ENCODE measurements at places on chromosomes 12 and 14. TPM values are rescaled to one million over a fixed set of nuclear protein-coding genes. Genes with fewer than 3 reads are reported as not detected.

The ASB2 gene
- 0.99 TPM for total RNA-seq

The KCNJ8 gene
- 7.4 TPM for total RNA-seq

The C12orf54 gene
- total RNA-seq: not detected

The ANKS1B gene
- 0.51 TPM for total RNA-seq

DNA sequence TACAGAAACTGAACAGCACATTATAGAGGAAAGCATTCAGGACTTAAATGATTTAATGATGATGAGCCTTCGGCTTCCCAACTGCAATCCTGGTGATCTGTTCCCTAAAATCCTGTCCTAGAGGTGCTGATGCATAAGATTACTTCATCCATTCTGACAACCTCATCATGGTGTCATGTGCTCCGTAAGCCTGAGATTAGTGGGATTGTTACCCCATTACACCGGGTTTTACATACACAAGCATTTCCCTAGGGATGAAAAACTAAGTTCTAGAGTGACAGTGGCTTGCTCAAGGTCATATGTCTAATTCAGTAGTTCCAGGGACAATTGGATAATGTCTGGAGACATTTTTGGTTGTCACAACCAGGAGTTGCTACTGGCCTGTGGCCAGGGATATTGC is 2.5 kb upstream of the RNASE13 start:
- no peak overlapping the region for H3K27ac ChIP-seq
- H3K4me1 ChIP-seq: no peaks in the 10 kb centered on the region
- H3K36me3 ChIP-seq: no peaks in the 10 kb centered on the region
- no peak for DNase-seq
- peaks cover 14% of the 10 kb centered on the region for H3K27me3 ChIP-seq
- no peak overlapping the region for H3K4me3 ChIP-seq

The DNAJC22 gene
- total RNA-seq: 4.6 TPM

- H3K27me3 ChIP-seq: no peaks in the 10 kb centered on the region
- no peak overlapping the region for H3K4me3 ChIP-seq
- H3K36me3 ChIP-seq: no peaks in the 10 kb centered on the region
- no peak for DNase-seq
- no peak overlapping the region for H3K27ac ChIP-seq
Measured at GRCh38 chr12:124677552-124678356, 110.3 kb upstream of the NCOR2 start.

GRCh38 chr12:116040402-116040801 is 237.1 kb downstream of the MED13L start:
- H3K27me3 ChIP-seq: no peaks in the 10 kb centered on the region
- H3K4me3 ChIP-seq: no peak overlapping the region
- DNase-seq: peak; percentile 73
- no peaks in the 10 kb centered on the region for H3K36me3 ChIP-seq
- H3K4me1 ChIP-seq: no peaks in the 10 kb centered on the region
- H3K27ac ChIP-seq: no peak overlapping the region

GRCh38 chr14:29740491-29740890 is 187.2 kb downstream of the PRKD1 start:
- H3K27me3 ChIP-seq: no peaks in the 10 kb centered on the region
- no peaks in the 10 kb centered on the region for H3K36me3 ChIP-seq
- no peak overlapping the region for H3K27ac ChIP-seq
- H3K4me3 ChIP-seq: no peak overlapping the region
- DNase-seq: no peak

DNA sequence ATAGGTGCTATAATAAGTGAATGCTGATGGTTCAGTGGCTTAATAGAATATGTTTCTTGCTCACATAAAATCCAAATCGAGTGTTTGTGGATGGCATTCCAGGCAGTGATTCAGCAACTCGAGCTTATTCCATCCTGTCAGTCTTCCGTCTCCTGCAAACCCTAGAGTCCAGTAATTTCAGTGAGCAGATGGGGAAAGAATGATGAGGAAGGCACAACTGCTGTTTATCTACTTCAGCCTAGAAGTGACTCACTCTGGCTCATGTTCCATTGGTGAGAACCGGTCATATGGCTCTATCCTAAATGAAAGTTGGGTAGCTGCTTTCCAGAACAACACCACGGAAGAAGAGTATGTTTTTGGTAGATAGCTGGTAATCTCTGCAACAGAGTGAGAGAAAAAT is 421.8 kb upstream of the PDE3A start:
- peaks cover 9% of the 10 kb centered on the region for H3K4me1 ChIP-seq
- no peaks in the 10 kb centered on the region for H3K36me3 ChIP-seq
- DNase-seq: peak; percentile 99

- H3K36me3 ChIP-seq: no peaks in the 10 kb centered on the region
- DNase-seq: no peak
- no peaks in the 10 kb centered on the region for H3K27me3 ChIP-seq
Measured at GRCh38 chr12:127412866-127413265, 854.1 kb upstream of the TMEM132C start.

- DNase-seq: no peak
- no peaks in the 10 kb centered on the region for H3K4me1 ChIP-seq
- no peak overlapping the region for H3K27ac ChIP-seq
Measured at GRCh38 chr14:86357876-86358275, 827.9 kb downstream of the FLRT2 start.

The BCL7A gene
- 4.9 TPM for total RNA-seq

The RPS6KA5 gene
- 2.0 TPM for total RNA-seq

The IFNG gene
- total RNA-seq: not detected

The BICDL1 gene
- not detected for total RNA-seq

DNA sequence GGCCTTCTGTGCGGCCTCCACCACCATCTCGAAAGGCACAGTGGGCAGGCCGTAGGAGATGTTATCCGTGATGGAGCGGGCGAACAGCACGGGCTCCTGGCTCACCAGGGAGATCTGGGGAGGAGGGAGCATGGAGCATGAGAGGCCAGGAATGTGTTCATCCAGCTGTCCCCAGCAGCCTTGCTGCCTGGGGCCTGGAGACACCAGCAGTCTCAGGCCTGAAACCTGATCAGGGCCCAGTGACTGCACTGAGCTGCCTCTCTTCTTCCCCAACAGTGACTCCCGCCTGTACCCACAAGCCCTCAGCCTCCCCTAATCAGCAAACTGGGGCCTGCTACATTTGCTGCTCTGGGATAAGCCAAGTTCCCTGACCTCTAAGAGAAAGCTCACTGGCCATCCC is 30.9 kb downstream of the ABCB9 start:
- no peak overlapping the region for H3K4me3 ChIP-seq
- H3K4me1 ChIP-seq: no peaks in the 10 kb centered on the region
- no peak for DNase-seq

- H3K27me3 ChIP-seq: no peaks in the 10 kb centered on the region
- H3K4me3 ChIP-seq: no peak overlapping the region
- no peaks in the 10 kb centered on the region for H3K4me1 ChIP-seq
- H3K27ac ChIP-seq: no peak overlapping the region
Measured at GRCh38 chr12:90653040-90653439, 301.9 kb downstream of the CCER1 start.

DNA sequence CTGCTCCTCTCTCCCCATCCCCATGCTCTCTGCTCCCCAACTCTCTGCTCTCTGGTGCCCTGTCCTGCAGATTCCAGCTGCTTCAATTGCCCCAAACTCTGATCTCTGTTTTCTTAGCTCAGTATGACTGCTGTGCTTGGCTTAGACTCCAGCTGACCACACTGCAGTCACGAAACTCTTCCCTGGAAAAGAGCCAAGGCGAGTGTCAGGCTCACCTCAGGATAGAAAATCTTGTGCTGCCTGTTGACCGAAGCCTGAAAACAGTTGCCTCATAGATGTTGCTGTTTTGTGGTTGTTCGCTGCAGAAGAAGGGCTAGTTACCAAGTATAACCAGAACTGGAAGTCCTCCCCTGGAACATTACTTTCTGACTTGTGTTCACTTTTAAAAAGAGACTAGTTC is 6.7 kb upstream of the STON2 start:
- H3K4me3 ChIP-seq: no peak overlapping the region
- H3K36me3 ChIP-seq: no peaks in the 10 kb centered on the region
- H3K27me3 ChIP-seq: no peaks in the 10 kb centered on the region
- DNase-seq: peak; percentile 74
- H3K27ac ChIP-seq: no peak overlapping the region

DNA sequence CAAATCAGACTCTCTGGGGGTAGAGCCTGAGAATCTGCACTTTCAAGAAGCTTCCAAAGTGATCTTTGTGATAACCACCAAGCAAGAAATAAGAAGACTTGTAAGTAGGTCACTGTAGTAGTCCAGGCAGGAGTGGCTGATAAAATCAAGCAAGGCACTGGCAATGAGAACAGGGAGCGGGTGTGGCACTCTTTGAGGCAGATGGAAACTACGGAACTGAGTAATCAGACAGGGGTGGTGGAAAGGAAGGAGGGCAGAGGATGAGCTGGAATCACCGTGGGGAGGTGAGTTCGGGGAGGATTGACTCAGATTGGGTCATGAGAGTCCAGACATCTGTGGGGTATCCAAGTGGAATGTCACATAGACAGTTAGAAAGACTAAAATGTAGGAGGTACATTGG is 44.4 kb upstream of the PLXNC1 start:
- DNase-seq: no peak
- peaks cover 5% of the 10 kb centered on the region for H3K4me1 ChIP-seq
- no peak overlapping the region for H3K27ac ChIP-seq
- H3K27me3 ChIP-seq: peaks cover 5% of the 10 kb centered on the region
- no peaks in the 10 kb centered on the region for H3K36me3 ChIP-seq

DNA sequence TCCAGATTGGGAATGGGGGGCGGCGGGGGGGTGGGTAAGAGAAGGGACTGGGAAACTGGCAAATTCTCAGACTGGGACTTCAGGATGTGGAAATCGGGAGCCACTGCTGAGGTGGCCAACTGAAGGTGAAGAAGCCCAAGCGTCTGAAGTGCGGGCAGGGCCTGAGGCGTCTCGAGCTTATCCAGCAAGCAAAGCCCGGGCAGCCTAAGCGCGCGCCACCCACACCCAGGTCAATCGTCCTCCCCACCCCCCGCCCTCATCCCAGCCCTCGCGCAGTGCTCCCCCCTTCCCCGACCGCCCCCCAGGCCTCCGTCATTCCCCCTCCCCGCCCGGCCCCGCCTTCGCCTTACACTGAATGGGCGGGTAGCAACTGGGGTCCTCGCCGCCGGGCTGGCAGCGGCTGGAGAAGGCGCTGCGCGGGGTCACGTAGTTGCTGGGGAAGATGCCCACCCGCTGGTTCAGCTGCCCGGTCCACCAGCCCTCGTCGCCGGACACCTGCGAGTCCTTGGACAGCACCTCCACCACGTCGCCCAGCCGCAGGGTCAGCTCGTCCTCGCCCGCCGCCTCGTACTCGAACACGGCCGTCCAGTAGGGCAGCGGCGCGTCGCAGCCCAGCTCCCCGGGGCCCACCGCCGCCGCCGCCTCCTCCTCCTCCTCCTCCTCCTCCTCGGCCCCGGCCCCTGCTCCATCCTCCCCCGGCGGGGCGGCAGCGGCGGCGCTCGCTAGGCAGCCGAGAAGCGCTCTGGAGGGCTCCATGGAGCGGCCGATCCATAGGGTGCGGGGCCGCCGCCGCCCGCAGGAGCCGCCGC is 693 bp downstream of the MAP3K9 start:
- H3K27ac ChIP-seq: no peak overlapping the region
- peak overlapping the region; percentile 60 for H3K4me3 ChIP-seq
- no peaks in the 10 kb centered on the region for H3K4me1 ChIP-seq
- peaks cover 14% of the 10 kb centered on the region for H3K27me3 ChIP-seq
- no peaks in the 10 kb centered on the region for H3K36me3 ChIP-seq
- peak; percentile 10 for DNase-seq

The PYGL gene
- 58.6 TPM for total RNA-seq

DNA sequence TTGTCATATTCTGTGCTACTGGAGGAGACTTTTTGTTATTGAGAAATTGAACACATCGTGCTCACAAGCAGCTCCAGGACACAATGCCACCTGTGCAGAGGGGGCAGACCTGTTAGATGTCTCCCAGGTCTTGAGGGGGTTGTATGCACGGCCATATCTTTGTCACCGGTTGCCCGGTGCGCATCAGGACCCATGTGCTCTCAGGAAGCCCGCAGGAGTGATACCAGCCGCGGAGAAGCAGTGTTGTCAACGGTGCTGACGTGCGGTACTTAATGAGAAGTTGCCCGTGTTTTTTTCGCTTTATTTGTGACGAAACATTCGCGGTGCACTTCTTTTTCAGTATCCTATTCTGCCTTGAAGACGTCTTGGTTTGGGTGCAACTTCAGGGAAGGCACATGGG is 128.2 kb upstream of the RTL1 start:
- H3K27ac ChIP-seq: no peak overlapping the region
- H3K27me3 ChIP-seq: no peaks in the 10 kb centered on the region
- peaks cover 8% of the 10 kb centered on the region for H3K36me3 ChIP-seq
- no peaks in the 10 kb centered on the region for H3K4me1 ChIP-seq
- H3K4me3 ChIP-seq: no peak overlapping the region

DNA sequence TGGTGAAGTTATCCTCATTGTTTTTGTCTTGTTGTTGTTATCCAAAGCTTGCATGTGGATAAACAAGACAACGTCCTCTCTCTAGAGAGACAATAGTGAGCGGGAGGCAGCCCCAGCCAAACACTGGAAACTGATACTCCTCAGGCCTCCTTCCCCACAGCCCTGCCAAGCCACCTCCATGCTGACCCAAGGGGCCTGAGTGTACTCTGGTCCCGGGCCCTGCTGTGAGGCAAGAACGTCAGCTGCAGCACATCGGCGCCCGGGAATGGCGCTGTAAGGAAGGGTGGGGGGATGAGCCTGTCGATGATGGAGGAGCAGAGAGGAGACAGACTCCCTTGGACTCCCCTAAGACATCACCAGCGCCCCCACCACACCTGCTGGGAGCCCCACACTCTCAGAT is 83.6 kb downstream of the ANO2 start:
- no peak for DNase-seq
- H3K27ac ChIP-seq: no peak overlapping the region
- no peaks in the 10 kb centered on the region for H3K4me1 ChIP-seq
- no peak overlapping the region for H3K4me3 ChIP-seq
